CD4-positive, alpha-beta T cell treated with Interleukin-2 at 100 ng/mL for 4 hours (primary cell): ENCODE measurements at places on chromosomes 4 and X.

DNA sequence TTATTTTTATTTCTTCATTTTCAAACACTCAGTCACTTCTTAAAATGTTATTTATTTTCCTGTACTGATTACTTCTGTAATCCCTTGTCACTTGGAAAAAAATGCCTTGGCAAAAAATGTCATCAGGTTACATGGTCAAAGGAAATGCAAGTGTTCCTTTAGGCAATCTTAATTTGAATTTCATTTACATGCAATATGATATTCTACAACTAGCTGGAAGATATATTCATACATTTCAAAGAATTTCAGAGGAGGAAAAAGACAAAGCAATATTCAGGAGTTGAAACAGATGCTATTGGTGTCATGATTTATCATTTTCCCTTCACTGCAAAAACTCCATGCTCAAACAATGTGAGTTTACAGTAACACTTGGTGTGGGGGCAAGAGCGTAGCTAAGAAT lies 1316.6 kb downstream of the FSTL5 start:
- DNase-seq: no peak

- DNase-seq: no peak
Measured at GRCh38 chr4:159158083-159158617, 55.3 kb downstream of the RAPGEF2 start.

GRCh38 chr4:123896446-123897071 lies 500.0 kb downstream of the SPRY1 start:
- DNase-seq: no peak

DNA sequence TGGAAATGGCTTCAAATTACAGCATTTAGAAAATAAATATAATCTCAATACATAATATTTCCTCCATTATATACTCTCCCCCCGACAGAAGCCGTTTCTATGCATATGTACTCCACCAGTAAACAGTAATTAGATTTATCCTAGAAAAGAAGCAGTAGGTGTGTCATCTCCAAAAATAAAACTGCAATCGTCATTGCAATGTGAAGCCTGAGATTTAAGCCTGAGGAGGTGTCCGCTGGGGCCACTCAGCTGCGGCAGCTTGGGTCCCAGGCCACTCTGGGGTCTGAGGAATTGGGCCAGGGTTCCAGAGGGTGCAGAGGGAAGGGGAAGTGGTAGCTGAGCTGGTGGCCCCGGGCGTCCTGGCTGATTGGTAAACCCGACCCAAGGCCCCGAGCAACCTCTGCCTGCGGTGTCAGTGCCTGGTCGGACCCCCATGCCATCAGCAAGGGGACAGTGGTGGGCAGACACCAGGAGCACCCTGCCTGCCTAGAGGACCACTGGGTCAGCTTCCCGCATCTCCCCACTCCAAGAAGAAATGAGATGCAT lies 7.8 kb upstream of the MXD4 start:
- no peak for DNase-seq

- DNase-seq: no peak
Measured at GRCh38 chr4:4411906-4412305, 25.0 kb downstream of the NSG1 start.

DNA sequence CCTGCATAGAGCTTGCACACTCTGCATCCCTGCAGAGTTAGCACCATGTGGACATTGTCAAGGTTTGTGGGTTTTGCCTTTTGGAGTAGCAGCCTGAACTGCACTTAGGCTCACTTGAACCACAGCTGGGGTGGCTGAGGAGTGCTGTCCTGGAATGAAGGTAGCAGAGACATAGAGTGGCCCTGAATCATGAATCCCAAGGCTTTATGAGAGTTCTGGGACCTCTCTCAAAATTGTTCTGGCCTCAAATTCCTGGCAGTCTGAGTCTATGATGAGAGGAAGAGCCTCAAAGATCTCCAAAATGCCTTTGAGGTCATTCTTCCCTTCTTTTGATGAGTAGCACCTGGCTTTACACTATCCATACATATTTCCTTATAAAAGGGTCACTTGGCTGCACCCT lies 37.1 kb upstream of the ADH1C start:
- no peak for DNase-seq

GRCh38 chrX:103464774-103465117 lies 54.5 kb downstream of the RAB40A start:
- peak; percentile 70 for DNase-seq

- no peak for DNase-seq
Measured at GRCh38 chrX:15016051-15016450, 142.8 kb downstream of the MOSPD2 start.

- DNase-seq: no peak
Measured at GRCh38 chr4:35511851-35512250, 732.5 kb downstream of the ARAP2 start.

- DNase-seq: no peak
Measured at GRCh38 chrX:101708163-101708562, 48.5 kb upstream of the ARMCX2 start.

- DNase-seq: no peak
Measured at GRCh38 chr4:98027827-98028226, 115.4 kb downstream of the STPG2 start.

- no peak for DNase-seq
Measured at GRCh38 chrX:36160081-36160480, 240.5 kb downstream of the CFAP47 start.

GRCh38 chrX:21885568-21885967 lies 29.8 kb downstream of the YY2 start:
- no peak for DNase-seq
